NCI-H2081 treated with DMSO at 0.1 percent for 48 hours (cell line): ENCODE measurements at places on chromosomes 7 and 10.
A peak's percentile ranks its signal among the peaks of the same experiment; 100 is the strongest.

DNA sequence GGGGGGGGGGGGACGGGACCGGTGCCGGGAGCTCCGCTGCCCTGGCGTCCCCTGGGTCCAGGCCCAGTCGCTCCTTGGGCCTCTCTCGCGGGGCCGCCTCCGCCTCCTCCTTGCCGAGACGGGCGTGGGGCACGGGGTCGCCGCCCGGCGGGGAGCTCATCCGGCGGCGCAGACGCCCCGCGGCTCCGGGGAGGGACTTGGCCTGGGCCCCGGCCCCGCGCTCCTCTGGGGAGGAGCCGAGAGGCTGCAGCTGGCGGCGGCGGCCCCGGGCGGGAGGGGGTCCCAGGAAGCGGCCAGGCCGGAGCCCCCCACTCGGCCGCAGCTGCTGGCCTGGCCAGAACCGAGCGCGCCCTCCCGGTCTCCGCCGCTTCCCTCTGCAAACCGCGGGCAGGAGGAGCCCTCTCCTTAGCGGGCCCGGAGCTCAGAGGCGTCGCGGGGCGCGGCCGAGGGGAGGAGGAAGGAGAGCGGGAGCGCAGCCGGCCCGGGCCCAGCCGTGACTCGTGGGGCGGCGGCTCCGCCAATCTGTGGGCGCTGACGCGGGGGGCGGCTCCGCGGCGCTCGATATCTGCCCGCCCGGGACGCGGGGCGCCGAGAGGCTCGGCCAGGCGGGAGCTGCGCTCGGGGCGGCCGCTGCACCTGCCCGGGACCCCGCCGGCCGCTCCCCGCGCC lies at the start of gene FAM20C:
FAM20C (plus strand) TSS at position 591 of the 669 bp plus-strand sequence. CDS start 629 bp downstream, outside the sequence.
- DNase-seq, result peak; percentile 31

- no peak for DNase-seq
Measured at GRCh38 chr7:151699928-151700319, 177.0 kb downstream of the PRKAG2 start.

GRCh38 chr10:14553448-14553847 lies 221.2 kb downstream of the FAM107B start:
- DNase-seq, result no peak

- DNase-seq, result no peak
Measured at GRCh38 chr10:71419750-71420149, 23.0 kb downstream of the CDH23 start.

DNA sequence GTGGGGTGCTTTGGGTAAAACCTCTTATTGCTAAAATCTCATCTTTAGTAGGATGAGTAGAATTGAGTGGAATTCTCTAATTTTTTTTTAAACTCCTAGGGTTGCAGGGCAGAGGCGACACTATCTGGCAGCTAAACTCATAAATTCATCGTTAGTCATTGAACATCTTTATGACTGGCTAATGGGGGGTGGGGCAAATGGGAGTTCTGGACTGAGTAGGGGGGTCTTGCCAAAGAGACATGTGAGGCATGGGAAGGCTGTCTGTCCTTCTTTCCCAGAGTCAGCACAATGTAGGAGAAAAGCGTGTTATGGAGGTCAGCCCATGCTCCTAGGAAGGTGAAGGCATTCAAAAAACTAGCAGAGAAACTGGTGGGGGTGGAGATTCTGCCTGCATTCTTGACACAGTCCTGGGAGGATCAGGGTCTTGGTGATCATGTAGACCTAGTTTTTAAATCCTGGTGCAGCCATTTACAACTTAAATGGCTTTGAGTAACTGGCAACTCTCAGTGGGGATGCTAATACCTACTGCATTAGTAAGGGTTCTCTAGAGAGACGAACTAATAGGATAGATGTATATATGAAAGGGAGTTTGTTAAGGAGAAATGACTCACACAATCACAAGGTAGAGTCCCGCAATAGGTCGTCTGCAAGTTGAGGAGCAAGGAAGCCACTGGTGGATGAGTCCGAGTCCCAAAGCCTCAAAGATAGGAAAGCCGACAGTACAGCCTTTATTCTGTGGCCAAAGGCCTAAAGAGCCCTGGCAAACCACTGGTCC lies 47.7 kb downstream of the EMX2 start:
- no peak for DNase-seq

DNA sequence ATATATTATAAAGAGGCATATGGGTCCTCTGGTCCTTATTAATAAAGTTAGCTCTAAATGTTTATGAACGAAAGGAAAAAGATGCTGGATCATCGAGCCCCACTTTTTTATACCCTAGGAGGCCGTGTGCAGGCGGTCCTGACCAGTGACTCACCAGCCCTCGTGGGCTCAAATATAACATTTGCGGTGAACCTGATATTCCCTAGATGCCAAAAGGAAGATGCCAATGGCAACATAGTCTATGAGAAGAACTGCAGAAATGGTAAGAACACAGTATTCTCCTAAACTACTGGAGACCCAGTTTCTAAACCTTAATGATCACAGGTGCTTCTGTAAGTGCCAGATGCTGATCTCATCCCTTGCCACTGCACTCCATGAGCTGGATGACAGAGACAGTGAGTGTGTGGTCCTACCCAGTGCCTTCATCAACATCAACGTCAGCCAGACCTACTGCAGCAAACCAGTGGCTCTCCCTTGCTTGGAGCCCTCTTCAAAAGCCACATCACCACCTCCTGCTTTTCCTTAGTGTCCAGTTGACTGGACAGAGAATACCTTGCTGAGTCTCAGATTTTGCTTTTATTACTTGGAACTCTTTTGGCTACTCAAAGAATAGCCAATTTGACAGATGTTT lies 7.6 kb downstream of the GPNMB start:
- DNase-seq, result no peak

DNA sequence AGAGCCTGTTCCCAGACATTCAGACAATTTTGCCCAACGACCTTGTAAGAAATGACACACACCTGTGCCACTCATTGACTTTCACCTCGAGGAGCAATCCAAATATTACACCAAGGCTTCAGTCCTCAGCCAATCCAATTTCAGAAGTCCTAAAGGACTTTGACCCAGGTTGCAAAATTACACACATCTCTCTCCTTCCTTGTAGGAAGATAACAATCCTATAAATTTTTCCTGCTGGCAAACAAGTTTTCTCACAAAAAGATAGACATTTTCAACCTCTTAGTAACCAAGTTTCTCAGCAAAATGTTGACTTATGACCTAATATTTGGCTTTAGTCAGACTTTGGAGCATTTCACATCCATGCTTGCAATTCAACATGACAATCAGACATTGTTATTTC lies 745.0 kb downstream of the GRID1 start:
- no peak for DNase-seq

GRCh38 chr10:77190291-77190690 lies 447.3 kb downstream of the KCNMA1 start:
- DNase-seq, result no peak

GRCh38 chr7:157717211-157718174 lies 380.7 kb downstream of the DNAJB6 start:
- no peak for DNase-seq

DNA sequence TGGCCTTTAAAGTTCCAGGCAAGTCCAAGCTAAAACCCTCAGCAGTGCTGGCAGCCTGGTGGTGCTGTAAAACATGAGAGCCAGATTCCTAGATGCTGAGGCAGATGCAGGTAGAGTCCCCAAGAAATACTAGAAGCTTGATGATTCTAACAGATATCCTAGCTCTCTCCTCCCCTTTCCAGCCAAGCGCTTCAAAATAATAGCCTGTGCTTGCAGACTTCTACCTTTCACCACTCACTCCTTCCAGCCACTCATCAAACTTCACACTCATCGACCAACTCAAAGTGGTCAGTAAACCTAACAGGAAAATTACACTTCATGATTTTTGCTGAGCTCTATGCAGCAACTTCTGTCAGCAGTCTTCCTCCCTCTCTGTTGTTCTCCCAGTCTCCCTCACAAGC lies 50.2 kb downstream of the LMBR1 start:
- no peak for DNase-seq

- no peak for DNase-seq
Measured at GRCh38 chr7:159028508-159029401, 115.9 kb downstream of the VIPR2 start.

DNA sequence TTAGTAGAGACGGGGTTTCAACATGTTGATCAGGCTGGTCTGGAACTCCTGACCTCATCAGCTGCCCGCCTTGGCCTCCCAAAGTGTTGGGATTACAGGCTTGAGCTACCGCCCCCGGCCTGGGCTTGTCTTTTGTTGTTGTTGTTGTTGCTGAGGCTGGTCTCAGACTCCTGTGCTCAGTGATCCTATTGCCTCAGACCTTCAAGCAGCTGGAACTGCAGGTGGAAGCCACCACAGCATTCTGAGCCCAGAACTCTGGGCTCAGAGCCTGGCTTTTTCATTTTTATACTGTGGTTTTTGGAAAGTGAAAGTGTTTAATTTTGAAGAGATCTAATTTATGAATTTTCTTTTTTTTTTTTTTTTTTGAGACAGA lies 16.2 kb upstream of the DNAJB6 start:
- no peak for DNase-seq

GRCh38 chr10:86647773-86648703 lies 6.3 kb upstream of the OPN4 start:
- DNase-seq, result no peak

- DNase-seq, result no peak
Measured at GRCh38 chr7:17500736-17501135, 202.3 kb downstream of the AHR start.

DNA sequence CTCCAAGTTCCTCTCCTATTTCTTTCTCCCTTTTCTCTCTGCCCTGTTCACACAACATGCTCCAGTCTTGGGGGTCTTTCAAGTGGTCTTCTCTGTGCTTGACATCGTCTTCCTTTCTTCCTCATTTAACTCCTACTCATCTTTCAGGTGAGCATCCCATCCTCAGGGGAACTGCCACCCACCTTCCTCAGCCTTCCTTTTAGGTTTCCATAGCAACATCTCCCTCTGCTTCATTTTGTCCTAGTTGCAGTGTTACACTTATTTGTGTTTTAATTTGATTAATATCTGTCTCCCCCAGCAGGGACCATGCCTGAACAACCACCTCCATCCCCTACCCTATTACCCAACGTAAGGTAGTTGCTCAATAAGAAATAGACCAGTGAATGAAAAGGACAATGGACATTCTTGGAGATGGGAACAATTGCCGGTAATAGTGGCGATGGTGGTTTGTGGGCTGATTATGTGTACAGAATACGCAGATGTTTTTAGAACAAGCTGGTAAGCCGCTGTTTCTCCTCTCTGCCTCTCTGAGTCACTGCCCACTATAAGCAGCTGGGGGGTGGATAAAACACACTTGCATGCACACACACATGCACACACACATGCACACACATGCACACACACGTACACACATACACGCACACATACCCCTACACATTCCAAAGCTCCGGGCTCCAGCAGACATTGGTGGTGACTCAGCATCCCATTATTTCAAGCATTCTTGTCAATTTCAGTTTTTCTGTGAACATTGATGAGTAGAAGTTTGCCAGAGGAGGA lies 251.6 kb downstream of the GATA3 start:
- no peak for DNase-seq

GRCh38 chr7:30278849-30279652 lies 5.3 kb upstream of the ZNRF2 start:
- no peak for DNase-seq

GRCh38 chr7:23016345-23017253 lies 2.7 kb upstream of the HYCC1 start:
- no peak for DNase-seq

DNA sequence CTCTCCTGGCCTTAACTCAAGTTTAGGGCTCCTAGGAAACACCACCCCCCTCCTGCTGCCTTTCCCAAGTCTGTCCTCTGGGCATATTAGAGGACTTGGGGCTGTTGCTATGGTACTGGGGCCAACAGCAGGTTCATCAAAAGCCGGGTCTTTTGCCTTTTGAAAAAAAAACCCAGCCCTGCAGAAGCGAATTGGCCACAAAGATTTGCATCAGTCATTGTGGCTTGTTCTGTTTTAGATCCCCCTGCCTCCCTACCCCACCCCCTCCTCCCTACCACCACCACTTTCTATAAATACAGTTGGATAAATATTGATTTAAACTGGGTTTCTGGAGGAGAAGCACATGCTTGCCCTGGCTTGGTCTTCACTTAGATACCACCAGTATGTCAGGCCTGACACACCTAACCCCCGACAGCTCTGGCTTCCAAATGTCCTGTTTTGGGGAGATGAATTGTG lies 7.0 kb downstream of the MXI1 start:
- no peak for DNase-seq

DNA sequence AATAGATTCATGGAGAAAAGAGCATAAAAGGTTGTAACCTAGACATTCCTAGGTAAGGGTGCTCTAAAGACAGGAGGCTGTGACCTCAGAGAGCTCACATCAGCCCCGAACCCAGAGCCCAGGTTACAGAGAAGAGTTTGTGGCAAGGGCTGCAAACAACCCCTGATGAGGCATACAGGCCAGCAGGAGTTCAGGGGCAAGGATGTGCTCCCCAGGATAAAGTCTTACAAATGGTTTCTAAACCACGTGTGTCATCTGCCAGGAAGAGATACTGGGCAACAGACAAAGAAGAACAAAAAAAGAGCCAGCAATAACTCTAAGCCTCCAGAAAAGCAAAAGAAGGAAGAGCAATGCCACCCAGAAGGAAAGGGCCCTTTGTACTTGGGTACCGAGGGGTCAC lies 27.7 kb downstream of the NCAPG2 start:
- DNase-seq, result no peak

DNA sequence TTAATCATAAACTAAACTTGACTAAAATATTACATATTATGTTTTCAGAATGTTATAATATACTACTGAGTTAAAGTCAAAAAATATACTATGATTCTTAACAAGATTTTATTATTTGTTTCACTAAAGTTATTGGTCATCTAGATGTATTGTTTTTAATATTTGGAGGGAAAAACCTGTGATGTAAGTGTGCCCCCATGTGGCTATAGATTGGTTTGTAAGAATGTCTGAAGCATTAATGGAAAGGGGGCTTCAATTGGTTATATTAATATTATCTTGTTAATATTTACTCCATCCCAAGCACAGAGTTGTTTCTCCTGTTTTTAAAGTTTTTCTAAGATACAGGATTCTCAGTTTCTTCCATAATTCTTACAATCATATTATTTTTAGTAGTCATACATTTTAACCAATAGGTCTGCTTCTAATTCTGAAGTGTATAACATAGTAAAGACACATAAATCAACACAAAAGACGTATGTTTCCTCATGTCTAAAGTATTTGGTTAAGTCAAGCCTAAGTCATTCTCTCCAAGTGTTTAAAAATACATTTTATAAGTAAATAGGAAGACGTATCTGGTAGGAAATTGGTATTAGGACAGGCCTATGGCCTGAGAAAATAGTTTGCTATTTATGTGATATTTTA lies 58.0 kb downstream of the GNAT3 start:
- DNase-seq, result no peak

DNA sequence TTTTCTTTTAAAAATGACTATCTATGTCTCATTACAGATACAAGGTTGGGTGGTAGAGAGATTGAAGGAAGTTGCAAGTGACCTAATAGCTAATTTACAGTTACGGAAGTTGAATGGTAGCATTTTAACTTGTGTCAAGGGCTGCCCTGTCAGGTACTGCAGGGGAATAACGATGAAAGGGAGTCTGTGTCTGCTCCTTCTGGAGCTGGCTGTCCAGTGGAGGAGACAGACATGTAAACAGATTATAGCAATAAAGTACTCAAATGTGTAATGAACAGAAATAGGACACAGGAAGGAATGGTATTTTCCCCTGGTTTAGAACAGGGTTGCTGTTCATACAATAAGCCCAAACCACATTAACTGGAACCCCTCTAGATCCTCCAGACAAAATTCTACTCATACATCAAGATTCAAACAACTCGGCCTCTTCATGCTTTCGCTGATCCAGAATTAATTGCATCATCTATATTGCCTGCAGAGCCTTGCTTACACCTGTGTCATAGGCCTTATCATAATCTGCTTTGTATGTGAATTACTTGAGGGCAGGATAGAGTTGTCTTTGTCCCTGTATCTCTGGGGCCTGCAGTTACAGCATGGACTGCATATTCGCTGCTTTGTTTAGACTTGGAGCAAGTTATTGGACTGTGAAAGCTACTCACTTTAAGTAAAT lies 42.8 kb downstream of the AUTS2 start:
- no peak for DNase-seq
